ENCODE measurements at places on chromosomes 2 and 18. TPM values are rescaled to one million over a fixed set of nuclear protein-coding genes. Genes with fewer than 3 reads are reported as not detected.
A peak's percentile ranks its signal among the peaks of the same experiment; 100 is the strongest.

The APOB gene
- 0.04 TPM for polyA plus RNA-seq

The SPDYA gene
- polyA plus RNA-seq: 1.5 TPM

The CKAP2L gene
- 6.1 TPM for polyA plus RNA-seq

The MOGAT1 gene
- polyA plus RNA-seq: not detected

The DAW1 gene
- 0.21 TPM for polyA plus RNA-seq

GRCh38 chr2:74036450-74037195 lies 51.9 kb downstream of the TET3 start:
- no peak for DNase-seq

- peak; percentile 36 for DNase-seq
These were observed 96.3 kb downstream of the B3GNT2 start for GRCh38 chr2:62292190-62292589.

GRCh38 chr18:58886864-58887612 lies 22.4 kb downstream of the ZNF532 start:
- DNase-seq: no peak

DNA sequence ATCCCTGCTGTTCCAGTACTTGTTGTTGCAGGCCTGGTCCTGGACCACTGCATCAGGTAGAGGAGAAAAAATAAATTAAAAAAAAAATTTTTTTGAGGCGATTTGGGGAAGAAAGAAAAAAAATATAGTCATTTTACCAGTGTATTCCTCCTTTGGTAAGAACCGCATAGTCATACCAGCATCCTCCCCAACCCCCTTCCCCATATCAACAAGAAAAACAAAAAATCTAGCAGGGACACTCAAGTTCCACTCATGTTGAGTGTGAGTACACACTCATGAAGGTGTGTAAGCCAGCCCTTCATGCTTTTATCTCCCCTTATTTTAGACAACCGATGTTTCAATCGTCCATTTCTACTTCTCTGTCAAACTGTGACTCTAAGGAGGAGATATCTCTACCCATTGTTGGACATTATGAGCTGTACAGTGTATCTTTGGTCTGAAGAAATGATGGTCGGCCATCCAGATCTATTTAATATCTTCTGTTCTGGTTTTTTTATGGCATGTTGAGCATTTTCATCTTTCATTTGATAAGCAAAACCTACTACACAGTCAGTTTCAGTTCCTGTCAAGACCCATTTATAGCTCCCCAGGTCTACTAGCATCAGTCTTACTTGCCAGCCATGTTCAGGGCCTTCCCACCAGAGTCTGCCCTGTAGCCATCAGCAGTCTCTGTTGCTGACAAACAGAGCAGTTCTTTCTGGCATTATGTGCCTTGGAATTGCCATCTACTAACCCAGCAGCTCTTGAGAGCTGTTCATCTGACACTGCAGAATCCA lies 20.0 kb downstream of the ELP2 start:
- DNase-seq: no peak

GRCh38 chr2:68961380-68961779 lies 8.7 kb upstream of the GKN2 start:
- DNase-seq: no peak

DNA sequence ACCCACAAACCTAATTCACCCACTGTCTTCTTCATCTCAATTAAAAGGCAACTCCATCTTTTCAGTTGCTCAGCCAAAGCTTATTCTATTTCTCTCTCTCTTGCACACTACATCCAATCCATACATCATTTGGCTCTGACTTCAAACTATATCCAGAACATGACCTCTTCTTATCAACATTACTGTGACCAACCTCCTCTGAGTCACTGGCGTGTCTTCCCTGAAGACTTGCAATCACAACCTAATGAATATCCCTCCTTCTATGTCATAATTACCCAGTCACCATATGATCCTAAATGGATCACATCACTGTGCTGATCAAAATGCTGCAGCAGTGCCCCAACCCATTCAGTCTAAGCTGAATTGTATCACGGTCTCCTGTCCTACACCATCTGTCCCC lies 22.6 kb upstream of the SULT1C3 start:
- no peak for DNase-seq

DNA sequence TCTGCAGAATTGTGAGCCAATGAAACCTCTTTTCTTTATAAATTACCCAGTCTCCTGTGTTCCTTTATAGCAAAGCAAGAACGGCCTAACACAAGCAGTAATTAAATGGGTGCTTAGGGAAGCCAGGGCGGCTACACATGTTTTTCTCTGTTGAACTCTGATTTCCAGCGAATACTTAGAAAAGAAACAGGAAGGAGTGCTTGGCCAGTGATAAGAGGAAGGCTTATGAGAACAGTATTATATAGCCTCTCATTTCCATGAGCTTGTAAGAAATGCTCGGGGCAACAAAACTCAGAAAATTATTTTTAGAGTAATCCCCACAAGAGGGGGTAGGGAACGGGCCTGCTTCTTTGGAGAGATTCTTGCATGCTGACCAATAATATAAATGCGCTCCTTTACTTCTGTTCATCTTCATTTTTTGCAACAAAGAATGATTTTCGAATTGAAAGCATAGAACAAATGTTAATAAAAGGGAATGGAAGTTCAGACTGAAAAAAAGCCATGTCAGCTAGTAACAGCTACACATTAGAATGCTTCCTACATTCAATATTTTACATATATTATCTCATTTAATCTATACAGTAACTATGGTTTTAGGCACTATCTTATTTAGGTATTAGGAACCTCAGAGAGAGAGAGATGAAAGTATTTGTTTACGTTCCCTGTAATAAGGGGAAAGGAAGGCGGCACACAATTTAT lies 49.7 kb upstream of the CCDC85A start:
- no peak for DNase-seq

All from muscle of arm (tissue), 14 donors.